PC-9 (cell line): ENCODE measurements at places on chromosomes 16 and 17. TPM values are rescaled to one million over a fixed set of nuclear protein-coding genes. Genes with fewer than 3 reads are reported as not detected.

- no peak overlapping the region for H3K4me3 ChIP-seq
- H3K4me1 ChIP-seq, result peaks cover 4% of the 10 kb centered on the region; the same call in 1 of the 2 replicates
- no peaks in the 10 kb centered on the region for H3K27me3 ChIP-seq
Observed at GRCh38 chr16:4404247-4404966, 12.0 kb downstream of the CORO7 start.

DNA sequence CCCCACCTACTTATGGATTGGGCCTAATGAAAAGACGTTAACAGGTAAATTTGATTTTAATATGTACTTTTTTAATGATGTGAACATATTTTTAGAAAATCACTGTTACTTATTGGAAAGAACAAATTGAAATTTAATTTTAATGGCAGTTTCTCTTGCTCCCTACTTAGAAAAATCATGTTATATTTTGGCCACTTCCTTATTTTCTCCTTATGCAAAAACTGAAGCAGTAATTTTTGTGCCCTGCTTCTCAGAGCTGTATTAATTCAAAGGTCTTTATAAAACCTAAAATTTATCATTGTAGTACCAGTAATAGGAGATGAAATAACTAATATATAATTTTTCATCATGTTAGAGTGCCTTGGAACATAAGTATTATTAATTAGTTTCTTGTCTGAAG, 2.8 kb downstream of the ZPBP2 start:
- H3K36me3 ChIP-seq, result no peaks in the 10 kb centered on the region
- no peaks in the 10 kb centered on the region for H3K4me1 ChIP-seq
- H3K27ac ChIP-seq, result no peak overlapping the region

GRCh38 chr16:8452941-8453340, 137.4 kb downstream of the TMEM114 start:
- H3K4me1 ChIP-seq, result no peaks in the 10 kb centered on the region
- no peak for DNase-seq
- no peaks in the 10 kb centered on the region for H3K36me3 ChIP-seq
- H3K4me3 ChIP-seq, result no peak overlapping the region
- H3K27me3 ChIP-seq, result peaks cover 13% of the 10 kb centered on the region
- H3K27ac ChIP-seq, result no peak overlapping the region

GRCh38 chr16:5506021-5506420, 408.4 kb upstream of the EEF2KMT start:
- H3K4me1 ChIP-seq, result no peaks in the 10 kb centered on the region
- no peaks in the 10 kb centered on the region for H3K36me3 ChIP-seq
- no peak for DNase-seq
- H3K27ac ChIP-seq, result no peak overlapping the region
- H3K4me3 ChIP-seq, result no peak overlapping the region
- peaks cover 32% of the 10 kb centered on the region for H3K27me3 ChIP-seq

DNA sequence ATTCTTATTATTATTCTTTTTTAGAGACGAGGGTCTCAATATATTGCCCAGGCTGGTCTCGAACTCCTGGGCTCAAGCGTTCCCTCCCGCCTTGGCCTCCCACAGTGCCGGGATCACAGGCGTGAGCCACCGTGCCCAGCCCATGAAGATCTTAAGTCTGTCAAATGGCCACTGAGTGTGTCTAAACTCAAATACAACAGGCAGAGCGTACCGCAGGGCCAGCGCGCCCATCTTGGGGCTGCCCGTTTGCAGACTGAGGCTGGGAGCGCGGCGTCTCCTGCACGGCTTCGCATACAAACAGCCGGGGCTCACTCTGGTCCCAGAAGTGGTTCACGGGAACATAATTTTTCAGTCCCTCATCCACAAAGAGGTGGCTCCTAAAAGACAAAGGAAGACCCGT, 30.3 kb downstream of the TMEM204 start:
- no peaks in the 10 kb centered on the region for H3K27me3 ChIP-seq
- DNase-seq, result no peak
- no peaks in the 10 kb centered on the region for H3K4me1 ChIP-seq
- H3K36me3 ChIP-seq, result no peaks in the 10 kb centered on the region
- H3K4me3 ChIP-seq, result no peak overlapping the region
- H3K27ac ChIP-seq, result no peak overlapping the region

Gene TNS4
- total RNA-seq, result 17.4 and 23.5 TPM in 2 replicates

Gene CDYL2
- total RNA-seq, result 0.68 and 3.3 TPM in 2 replicates

Gene IL34
- total RNA-seq, result not detected in 2 replicates

Gene TMEM238L
- not detected in 2 replicates for total RNA-seq
